Progenitor cell of endocrine pancreas (in vitro differentiated cells): ENCODE measurements at places on chromosomes 5 and 9. TPM values are rescaled to one million over a fixed set of nuclear protein-coding genes. Genes with fewer than 3 reads are reported as not detected.

GRCh38 chr5:96687812-96688453, 25.8 kb downstream of the CAST start:
- DNase-seq: no peak
- H3K36me3 ChIP-seq: peaks cover 1% of the 10 kb centered on the region
- no peak overlapping the region for H3K27ac ChIP-seq

DNA sequence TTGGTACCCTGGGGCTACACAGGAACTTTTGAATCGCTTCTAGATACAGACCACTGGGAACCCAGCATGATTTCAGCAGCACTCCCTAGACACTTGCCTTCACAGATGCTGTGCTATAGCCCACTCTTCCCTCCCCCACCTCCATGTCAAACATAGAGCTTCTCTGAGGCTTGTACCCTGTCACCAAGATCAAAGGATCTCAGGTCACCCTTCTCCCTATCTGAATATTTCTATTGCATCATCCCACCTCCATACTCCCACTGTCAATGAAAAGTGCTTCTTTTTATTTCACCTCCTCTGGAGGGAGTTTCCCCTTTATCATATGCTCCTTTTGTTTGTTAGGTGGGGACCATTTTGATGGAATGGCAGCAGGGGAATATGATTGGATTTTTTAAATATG, 29.2 kb upstream of the PHF24 start:
- H3K4me1 ChIP-seq: peaks cover under 1% of the 10 kb centered on the region
- DNase-seq: no peak
- H3K36me3 ChIP-seq: no peaks in the 10 kb centered on the region
- no peak overlapping the region for H3K4me3 ChIP-seq
- no peak overlapping the region for H3K27ac ChIP-seq
- H3K27me3 ChIP-seq: peaks cover 9% of the 10 kb centered on the region

GRCh38 chr5:52457810-52458209, 329.9 kb upstream of the ITGA1 start:
- no peak overlapping the region for H3K27ac ChIP-seq
- H3K27me3 ChIP-seq: no peaks in the 10 kb centered on the region
- H3K36me3 ChIP-seq: no peaks in the 10 kb centered on the region
- DNase-seq: no peak

- H3K27ac ChIP-seq: no peak overlapping the region
- DNase-seq: no peak
- peaks cover 5% of the 10 kb centered on the region for H3K4me1 ChIP-seq
- H3K36me3 ChIP-seq: no peaks in the 10 kb centered on the region
- H3K27me3 ChIP-seq: peaks cover 41% of the 10 kb centered on the region
Observed at GRCh38 chr5:54728588-54728915, 211.0 kb downstream of the SNX18 start.

DNA sequence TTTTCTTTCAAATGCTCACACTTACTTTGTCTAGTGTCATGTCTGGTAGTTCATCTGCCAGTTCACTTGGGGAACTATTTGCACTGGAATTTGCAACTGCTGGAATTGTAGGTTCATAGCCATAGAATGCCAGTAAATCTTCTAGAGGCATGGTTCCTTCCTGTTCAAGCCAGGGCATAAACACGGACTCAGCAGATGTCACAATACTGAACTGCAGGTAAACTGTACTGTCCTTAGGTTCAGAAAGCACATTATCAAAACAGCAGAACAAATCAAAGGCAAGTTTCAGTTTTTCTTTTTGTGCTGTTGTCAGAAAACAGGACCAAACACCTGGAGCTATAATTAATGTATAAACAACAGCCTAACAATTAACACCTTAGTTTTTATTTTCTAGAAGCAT, 13.1 kb downstream of the MIER3 start:
- no peaks in the 10 kb centered on the region for H3K27me3 ChIP-seq
- no peaks in the 10 kb centered on the region for H3K4me1 ChIP-seq
- peaks cover 27% of the 10 kb centered on the region for H3K36me3 ChIP-seq
- no peak overlapping the region for H3K4me3 ChIP-seq

GRCh38 chr9:76725011-76725546, 39.2 kb upstream of the PCA3 start:
- H3K4me1 ChIP-seq: peaks cover 17% of the 10 kb centered on the region
- DNase-seq: no peak
- no peaks in the 10 kb centered on the region for H3K36me3 ChIP-seq
- peaks cover 37% of the 10 kb centered on the region for H3K27me3 ChIP-seq
- no peak overlapping the region for H3K4me3 ChIP-seq

DNA sequence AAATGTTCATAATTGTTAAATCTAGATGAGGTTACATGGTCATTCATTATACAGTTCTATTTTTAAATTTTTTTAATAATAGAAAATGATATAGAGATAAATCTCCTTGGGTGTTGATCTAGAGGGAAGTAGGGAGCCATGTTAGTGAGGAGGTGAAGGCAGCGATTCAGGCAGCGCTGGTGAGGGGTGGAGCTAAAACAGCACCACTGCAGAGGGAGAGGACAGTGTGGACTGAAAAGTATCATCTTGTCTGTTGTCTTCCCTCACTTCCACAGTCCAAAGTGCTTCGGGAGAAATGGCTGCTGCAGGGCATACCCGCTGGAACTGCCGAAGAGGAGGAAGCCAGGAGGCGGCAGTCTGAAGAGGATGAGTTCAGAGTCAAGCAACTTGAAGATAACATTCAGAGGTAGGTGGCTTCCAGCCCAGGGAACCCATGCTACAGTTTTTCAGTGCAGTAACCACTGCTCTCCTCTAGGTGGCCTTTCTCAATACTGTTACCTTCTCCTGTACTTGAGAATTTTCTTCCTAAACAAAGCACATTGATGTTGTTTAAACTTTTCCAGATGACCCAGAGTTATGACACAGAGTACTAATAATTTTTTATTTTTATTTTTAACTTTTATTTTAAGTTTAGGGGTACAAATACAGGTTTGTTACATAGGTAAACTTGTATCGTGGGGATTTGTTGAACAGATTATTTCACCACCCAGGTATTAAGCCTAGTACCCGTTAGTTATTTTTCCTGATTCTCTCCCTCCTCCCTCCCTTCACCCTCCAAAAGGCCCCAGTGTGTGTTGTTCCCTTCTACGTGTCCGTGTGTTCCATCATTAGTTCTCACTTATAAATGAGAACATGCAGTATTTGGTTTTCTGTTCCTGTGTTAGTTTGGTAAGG, 100.5 kb downstream of the PALM2AKAP2 start:
- DNase-seq: no peak
- no peaks in the 10 kb centered on the region for H3K4me1 ChIP-seq
- no peak overlapping the region for H3K4me3 ChIP-seq
- H3K36me3 ChIP-seq: no peaks in the 10 kb centered on the region
- no peak overlapping the region for H3K27ac ChIP-seq
- peaks cover 13% of the 10 kb centered on the region for H3K27me3 ChIP-seq

GRCh38 chr5:179612577-179613459, 10.7 kb downstream of the HNRNPH1 start:
- H3K36me3 ChIP-seq: peaks cover 58% of the 10 kb centered on the region
- H3K4me1 ChIP-seq: peaks cover 40% of the 10 kb centered on the region
- peak overlapping the region; percentile 94 for H3K27ac ChIP-seq
- DNase-seq: no peak
- H3K4me3 ChIP-seq: no peak overlapping the region
- H3K27me3 ChIP-seq: no peaks in the 10 kb centered on the region

Gene NELFB
- 62.3 and 63.3 TPM in 2 replicates for total RNA-seq

Gene PRR16
- total RNA-seq: 0.22 TPM in 1 of 2 replicates, not detected in the other
